ENCODE measurements at places on chromosomes 1 and 21. TPM values are rescaled to one million over a fixed set of nuclear protein-coding genes. Genes with fewer than 3 reads are reported as not detected.

CD2 gene
- 0.23 TPM for polyA plus RNA-seq

DNA sequence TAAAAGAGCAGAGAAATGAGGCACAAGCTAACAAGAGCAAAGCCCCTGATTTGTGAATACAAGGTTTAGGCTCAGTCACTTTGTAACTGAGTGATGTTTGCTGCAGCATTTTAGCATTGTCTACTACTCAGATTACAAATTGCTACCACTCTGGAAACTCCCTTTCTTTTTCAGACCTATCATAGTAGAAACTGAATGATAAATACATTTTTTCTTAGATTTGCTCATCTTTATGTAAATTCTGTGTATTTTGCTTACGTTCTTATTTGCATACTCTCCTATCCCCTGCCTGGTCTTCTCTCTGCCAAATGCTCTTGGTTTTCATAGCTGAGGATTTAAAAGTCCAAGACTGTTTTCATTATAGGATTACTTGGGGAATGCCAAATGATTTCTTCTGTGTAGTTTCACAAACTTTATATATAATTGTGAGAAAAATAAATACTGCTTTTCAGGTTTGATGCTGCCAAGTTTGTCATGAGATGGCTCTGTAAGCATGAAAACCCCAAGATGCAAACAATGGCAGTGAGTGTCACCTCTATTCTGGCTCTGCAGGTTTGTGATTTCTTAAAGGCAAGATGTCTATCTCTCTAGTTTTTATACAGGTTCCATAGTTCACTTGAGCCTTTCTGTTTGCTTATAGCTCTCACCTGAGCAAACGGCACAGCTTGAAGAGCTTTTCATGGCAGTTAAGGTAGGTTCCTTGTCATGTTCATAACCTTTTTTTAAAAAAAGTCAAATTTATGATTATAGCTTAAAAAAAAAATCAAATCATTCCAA is 24.7 kb downstream of the ZYG11A start:
- no peak for DNase-seq

PRRX1 gene
- 1.2 TPM for polyA plus RNA-seq

ST7L gene
- 27.3 TPM for polyA plus RNA-seq

LY9 gene
- polyA plus RNA-seq, result 0.08 TPM

DNA sequence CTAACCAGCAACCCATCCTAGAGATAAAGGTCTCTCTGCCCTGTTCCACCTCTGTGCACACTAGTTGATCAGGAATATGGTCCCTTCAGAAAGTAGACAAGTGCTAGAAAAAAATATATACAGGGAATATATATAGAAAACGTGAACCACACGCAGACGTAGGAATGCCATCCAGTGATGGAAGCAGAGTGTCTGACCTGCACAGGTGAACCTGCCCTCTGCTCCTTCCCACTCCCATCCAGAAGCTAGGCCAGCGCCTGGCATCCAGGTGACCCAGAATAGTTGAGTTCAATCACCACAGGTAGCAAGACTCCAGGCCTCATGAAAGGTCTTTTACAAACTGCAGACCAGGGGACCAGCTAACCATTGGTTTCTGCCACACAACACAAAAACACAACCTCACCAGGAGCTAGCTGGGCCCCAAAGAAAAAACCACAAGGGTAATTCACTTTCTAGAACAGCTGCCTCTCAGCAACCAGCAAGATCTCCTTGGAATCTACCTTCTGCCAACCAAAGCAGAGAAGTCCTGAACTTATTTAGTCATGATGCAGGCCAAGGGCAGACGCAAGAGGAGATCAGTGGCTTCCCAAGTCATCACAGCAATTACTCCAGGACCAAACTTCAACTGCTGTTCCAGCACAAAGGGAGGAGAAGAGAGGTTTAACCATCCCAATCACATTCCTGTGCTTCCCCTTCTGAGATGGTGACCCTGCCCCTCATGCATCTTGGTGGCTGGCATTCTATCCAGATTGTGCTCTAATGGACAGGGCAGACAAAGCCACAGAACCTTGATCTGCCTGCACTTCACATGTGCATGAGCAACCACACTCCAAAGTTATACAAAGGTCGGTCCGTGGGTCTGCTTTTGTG is 53.0 kb downstream of the GPR161 start:
- DNase-seq, result no peak

TNFRSF4 gene
- polyA plus RNA-seq, result 2.4 TPM

GRCh38 chr1:206580438-206581113 is 31.7 kb downstream of the EIF2D start:
- no peak for DNase-seq

KCNT2 gene
- 12.2 TPM for polyA plus RNA-seq

DNA sequence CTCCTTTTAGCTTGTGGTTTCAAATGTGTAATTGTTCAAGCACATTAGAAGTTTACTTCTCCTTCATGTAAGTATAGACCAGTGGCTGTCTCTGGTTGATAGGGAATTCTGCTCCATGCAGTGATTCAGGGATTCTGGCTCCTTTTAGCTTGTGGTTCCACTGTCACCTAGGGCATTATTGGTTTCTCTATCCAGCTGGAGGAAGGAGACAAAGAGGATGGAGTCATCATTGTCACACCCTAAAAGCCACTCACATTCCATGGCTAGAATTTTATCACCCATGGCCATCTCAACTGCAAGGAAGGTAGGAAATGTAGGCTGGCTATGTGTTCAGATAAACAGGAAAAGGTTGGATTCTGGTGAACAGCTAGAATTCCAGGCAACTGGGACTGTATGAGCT is 131.2 kb downstream of the URB2 start:
- DNase-seq, result no peak

TTC24 gene
- 1.5 TPM for polyA plus RNA-seq

GRCh38 chr1:226436855-226437491 is 29.1 kb upstream of the PARP1 start:
- DNase-seq, result no peak

KIF2C gene
- polyA plus RNA-seq, result 22.7 TPM

PTGER3 gene
- polyA plus RNA-seq, result 66.3 TPM

DNA sequence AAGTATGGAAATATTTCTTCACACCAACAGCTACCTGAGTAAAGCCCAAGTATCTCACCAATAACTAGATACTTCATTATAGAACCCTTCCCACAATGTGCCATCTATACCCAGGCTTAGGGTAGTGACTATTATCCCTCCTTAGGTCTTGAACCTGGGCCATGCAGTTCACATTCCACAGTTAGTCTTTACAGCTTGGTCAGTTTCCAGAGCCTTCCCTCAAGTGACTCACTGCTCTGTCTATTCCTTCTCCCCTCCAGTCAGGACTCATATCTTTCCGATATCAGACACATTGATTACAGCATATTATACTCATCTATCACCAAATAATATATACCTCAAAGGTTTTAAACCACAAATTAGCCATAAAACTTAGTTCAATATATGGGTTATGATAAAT is 23.6 kb downstream of the VAMP4 start:
- no peak for DNase-seq

GRCh38 chr1:3114131-3114744 is 45.2 kb downstream of the PRDM16 start:
- DNase-seq, result no peak

Measured in renal cortex interstitium (tissue), 15 donors.